ENCODE measurements at places on chromosomes 12 and 14.

DNA sequence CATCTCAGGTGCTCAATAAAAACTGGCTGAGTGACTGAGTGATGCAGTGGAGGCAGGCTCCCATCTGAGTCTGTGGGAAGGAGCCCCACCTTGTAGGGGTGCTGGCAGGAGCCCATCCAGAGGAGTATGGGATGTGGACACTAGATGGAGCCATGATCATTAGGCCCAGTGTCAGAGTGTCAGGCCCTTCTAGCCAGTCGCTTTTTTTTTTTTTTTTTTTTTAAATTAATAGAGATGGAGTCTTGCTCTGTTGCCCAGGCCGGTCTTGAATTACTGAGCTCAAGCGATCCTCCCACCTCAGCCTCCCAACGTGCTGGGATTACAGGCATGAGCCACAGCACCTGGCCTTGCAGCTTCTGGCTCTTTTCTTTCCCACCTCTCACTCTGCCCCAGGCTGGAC lies 11.5 kb downstream of the RITA1 start:
- peak; percentile 80 for DNase-seq

GRCh38 chr14:39682582-39682981 lies 250.3 kb upstream of the FBXO33 start:
- DNase-seq = no peak

- DNase-seq = no peak
These were observed 12.3 kb downstream of the APOLD1 start for GRCh38 chr12:12797794-12798152.

DNA sequence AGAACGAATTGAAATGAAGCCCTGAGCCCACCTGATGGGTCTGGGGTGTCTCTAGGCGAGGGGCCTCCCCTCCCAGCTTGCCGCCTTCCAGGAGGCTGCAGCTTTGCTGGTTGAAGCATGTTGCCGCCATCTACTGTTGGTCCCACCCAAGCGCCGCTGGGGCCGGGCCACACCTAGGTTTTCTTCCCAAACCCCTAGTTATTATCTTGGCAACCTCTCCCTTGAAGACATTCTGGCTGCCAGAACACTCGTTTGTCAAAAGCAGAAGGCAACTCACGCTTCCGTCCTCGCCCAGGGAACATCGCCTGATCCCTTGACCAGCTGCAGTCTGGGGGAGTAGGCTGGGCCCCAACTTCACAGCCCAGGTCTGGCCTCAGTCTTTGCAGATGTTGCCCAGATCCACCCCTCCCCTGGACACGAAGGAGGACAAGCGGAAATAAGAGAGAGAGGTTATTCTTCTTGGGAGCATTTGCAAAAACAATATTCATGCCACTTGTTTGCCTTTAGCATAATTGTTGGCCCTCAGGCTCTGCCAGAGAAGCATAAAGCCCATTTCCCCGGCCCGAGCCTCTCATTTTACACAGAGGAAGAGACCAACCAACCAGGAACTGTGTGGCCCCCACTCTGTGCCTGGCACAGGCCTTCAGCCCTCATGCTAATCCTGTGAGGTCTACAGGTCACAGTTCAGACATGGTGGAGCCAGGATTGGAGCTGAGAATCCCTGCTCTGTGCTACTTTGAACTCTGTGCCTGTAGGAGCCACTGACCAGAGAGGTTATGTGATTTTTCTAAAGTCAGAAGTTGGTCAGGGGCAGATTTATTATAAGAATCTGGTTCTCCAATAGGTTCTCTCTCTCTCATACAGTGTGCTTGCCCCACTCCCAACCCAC lies 6.8 kb downstream of the EMP1 start:
- DNase-seq = peak; percentile 63

- DNase-seq = peak; percentile 36
These were observed 58.0 kb upstream of the CDKN3 start for GRCh38 chr14:54338696-54339317.

DNA sequence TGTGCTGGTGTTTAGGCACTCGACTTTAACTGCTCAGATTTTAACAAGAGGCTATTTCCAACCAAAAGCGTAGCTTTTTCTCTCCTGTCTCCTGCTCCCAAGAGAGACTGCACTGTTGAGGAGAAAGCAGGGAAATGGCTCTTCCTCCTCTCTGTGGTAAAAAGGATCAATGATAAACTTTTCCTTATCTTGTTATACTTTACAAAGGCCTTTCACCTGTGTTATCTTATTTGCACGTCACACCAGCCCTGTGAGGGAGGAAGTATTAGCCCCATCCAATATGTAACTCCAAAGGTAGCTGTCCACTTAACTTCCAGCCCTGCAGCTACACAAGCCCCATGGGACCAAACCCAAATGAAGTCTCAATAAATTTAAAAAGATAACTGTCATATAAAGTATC lies 32.9 kb upstream of the ZFP36L1 start:
- DNase-seq = no peak

- no peak for DNase-seq
These were observed 87.2 kb upstream of the CISTR start for GRCh38 chr12:53838978-53839377.

- no peak for DNase-seq
These were observed 66.2 kb downstream of the MARK3 start for GRCh38 chr14:103451401-103451800.

DNA sequence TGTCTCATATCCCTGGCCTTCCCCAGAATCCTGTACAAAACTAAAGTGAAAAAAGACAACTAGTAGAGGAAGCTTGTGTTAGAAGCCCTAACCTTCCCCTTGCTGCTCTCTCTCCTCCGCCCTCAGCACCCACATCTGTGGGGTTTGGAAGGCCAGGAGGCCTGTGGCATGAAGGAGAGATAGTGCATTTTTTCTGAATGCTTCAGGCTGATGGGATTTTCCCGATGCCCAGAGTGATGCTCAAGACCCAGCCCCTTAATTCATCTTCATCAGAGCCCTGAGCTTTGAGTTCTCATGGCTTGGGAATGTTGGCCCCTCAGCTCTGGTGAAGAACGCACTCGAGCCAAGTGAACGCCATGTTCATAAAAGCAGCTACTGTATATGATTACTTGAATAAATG lies 5.9 kb downstream of the FGF6 start:
- DNase-seq = no peak

- no peak for DNase-seq
These were observed 37.7 kb upstream of the DUSP6 start for GRCh38 chr12:89389755-89390661.

- no peak for DNase-seq
These were observed 29.7 kb downstream of the EML1 start for GRCh38 chr14:99822800-99823455.

- DNase-seq = no peak
These were observed 30.2 kb upstream of the SRGAP1 start for GRCh38 chr12:63814146-63814772.

DNA sequence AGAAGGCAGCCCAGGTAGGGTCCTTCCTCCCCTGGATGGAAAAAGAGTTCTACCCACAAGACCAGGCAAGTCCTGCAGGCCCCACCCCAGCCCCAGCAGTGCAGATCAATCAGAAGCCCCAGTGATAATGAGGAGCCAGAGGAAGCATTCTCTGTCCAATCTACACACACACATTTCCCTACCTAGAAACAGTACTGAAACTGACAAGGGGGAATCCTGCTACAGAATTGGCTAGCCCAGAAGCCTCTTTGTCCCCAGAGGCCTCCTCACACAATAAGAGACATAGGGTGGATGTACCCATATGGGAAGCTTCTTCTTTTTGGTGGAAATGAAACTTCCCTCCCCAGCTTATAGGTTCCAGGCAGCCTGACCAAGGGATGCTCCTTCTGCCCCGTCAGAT lies 9.9 kb downstream of the FSCB start:
- DNase-seq = no peak

DNA sequence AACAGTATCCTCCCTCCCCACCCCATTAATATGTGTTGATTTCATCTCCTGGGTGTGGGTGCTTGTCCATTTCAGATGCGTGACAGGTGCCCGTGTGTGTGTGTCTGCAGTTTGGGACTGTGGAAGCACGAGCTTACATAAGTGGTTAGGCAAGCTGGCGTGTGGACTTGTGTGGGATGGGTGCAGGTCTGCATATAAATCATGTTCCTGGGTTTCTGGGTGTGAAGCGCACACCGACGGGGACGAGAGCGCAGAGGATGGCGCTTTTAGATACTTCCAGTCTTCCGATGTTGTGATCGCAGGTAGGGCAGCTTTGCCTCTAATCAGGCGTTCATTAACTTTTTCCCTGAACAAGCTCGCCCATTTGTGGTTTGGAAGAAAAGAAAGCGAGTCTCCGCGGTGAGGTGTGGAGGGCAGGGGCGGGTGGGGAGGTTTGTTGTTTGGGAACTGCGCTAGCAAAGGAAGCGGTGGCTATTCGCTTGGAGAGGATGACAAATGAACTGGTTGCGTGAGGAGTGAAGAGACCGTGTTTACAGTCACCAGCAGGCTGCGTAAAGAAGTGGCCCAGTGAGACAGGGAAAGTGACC lies 865 bp downstream of the RGS6 start:
- no peak for DNase-seq

DNA sequence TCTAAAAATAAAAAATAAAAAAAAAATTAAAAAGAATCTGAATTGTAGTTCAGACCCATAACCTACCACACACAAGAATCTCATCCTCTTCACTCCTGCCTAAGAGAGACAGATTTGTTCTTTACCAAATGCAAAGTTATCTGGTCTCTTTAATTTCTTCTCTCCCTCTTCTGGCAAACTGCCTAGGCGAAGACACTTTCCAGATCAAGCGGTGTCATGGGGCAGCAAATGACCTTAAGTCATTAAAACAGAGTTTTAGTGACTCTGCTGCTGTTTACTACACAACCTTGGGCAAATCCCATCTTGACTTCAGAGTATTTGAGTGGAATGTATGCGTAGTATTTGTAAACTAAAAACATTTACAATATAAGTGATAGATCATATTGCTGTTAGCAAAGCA lies 60.9 kb upstream of the NID2 start:
- DNase-seq = no peak

Data from fibroblast of gingiva (primary cell).